ENCODE measurements at places on chromosomes 6 and 20.

GRCh38 chr6:115882174-115882573 is 178.5 kb downstream of the FRK start:
- no peak for DNase-seq

DNA sequence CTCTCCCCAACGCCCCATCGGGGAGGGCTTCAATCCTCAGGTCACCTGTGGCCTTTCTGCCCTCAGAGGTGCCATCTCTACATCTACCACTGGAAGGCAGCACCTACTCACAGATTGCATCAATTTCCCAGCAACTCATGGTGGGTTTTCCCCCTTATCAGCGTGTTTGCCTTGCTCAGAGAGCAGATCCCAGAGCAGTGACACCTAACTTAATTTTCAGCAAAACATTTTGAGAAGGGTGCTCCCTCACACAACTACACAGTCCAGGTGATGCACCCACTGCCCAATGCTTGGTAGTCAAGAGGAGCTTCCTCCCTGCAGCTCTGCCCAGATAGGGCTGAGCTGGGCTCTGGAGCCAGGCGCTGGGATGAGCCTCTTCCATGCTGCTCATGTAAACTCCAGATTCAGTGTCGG is 48.2 kb downstream of the PLG start:
- no peak for DNase-seq

GRCh38 chr6:43246301-43247113 is 3.2 kb downstream of the TTBK1 start:
- DNase-seq: no peak

DNA sequence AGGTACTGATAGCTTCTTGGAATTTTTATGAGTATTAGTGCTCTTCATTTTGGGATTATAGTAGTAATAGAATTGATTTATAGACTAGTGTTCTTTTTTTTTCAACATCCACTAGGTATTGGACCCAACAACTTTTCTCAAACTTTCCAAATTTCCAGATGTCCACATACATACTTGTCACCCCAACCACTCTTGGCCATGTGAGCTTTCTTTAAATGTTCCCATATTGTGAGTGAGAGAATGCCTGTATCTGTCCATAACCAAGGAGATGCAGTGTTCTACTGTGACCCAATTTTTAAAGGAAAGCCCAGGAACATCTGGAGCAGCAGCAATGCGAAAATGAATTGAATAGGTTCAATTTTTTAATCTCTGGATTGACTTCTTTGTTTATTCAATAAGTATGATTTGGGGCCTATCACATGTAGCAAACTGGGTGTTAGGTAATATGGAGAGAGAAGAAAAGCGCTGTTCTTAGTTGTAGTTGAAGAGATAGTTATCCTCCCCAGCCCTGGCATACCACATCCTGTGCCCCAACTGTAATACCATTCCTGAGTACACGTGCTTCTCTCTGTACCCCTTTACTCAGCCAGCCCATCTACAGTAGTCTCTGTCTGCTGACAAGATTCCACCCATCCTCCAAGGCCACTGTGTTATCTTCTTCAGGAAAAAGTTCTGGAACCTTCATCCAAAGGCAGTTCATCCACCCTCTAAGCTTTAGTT is 116.8 kb upstream of the SUPT3H start:
- no peak for DNase-seq

Measured in NCI-H2081 treated with DMSO at 0.1 percent for 48 hours (cell line).